ENCODE measurements at places on chromosomes 13 and 19.

DNA sequence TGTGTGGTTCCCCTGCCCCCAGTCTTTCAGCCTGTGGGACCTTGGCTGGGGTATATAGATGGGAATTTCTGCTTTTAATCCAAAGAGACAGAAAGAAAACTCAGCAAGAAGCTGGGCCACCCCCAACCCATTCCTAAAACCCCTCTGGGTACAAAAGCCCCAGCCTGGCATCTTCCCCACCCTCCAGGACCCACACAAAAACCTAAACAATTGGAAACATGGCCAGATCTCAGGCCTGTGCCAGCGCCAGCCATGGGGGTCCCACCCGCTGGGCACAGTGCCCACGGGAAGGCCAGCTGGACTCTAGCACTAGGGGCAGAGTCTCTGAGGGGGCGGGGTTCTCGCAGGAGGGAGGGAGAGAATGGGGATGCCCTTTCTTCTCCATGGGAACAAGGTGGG, 8.6 kb downstream of the LYL1 start:
- no peak for DNase-seq

GRCh38 chr19:51783372-51783771, 11.6 kb upstream of the FPR3 start:
- no peak for DNase-seq

DNA sequence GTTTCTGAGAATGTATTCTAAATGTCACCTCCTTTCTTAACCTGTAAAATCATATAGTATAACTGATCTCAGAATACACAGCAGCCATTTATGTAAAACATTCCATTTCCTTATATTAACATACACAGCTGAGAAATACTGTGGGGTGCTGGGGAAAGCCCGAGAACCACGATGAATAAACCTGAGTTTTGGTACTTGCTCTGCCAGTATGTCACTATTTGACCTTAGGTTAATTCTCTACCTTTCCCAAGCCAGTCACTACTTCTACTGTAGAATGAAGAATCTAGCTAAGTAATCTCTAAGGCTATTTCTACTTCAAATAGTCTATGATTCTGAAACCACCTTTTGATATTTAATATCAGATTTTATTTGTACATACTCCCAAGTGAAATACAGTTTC, 173.7 kb downstream of the TBC1D4 start:
- no peak for DNase-seq

DNA sequence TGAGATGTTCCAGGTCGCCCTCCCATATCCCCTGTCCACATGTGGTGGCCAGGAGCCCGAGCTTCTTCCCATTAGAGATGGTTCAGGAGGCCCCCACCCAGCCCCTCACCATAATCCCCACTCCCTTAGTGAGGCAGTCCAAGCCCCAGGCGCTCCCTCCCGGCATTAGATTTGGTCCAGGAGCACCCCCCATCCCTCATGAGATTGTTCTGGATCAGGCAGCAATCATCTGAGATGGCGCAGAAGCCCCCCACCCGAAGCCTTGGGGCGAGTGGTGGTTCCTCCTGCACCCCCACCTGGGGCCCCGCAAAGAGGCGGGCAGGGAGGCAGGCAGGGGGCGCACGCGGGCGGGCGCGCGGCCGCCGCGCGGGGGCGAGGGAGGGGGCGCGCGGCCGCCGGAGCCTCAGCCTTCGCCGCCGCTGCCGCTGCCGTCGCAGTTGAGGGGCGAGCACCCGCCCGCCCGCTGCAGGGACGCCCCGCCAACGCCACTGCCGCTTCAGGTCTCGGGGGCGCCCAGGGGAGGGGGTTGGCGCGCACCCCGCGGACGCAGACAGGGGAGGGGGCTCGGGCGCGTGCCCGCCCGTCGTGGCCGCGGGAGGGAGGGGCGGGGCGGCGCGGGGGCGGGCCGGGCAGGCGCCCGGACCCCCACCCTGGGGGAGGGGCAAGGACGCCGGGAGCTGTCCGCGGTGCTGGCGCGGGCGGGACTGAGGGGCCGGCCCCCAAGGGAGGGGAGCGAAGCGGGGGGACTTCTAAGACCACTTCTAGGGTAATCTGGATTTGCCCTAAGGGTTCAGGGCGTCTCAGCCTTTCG, 46.4 kb upstream of the SHKBP1 start:
- no peak for DNase-seq

GRCh38 chr13:89568276-89568675, 1779.2 kb upstream of the MIR17HG start:
- no peak for DNase-seq

DNA sequence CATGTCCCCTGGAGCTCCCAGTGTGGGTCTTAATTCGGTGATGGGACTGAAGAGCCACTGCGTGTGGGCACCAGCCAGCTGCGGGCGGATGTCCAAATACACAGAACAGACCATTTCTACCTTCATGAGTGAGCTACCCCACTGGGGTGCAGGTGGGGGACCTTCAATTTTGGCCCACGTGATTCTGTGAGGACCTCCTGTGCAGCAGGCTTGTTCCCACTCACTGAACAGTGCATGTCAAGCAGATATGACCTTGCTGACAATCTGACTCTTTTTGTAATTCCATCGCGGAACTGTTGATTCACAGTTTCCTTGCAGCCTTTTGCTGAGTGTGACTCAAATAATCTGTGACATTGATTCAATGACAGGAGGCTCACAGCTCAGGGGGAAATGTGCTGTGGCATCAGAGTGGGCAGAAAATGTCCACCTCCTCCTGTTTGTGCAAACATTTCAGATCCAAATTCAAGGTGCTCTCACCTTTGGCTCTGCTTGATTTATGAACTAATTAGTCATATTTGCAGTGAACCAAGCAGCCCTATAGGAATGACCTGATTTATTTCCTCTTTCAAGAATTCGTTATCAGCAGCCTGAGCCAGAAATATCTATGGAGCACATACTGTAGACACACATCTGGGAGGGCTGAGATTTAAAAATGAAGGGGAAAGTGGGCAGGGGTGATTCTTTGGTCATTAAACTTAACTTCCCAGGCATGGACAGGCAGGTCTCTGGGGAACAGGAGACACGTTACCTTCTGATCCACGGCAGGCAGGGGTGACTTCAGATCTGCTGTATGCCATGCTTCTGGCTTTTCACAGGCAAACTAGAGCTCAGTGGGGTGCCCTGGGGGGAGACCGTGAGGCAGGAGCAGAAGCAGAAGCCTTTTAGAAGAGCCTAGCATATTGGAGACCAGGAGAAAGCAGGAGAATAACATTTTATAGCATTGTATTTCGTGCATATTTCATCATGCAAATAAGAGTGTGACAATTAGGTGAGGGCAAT, 170.0 kb upstream of the KL start:
- no peak for DNase-seq

DNA sequence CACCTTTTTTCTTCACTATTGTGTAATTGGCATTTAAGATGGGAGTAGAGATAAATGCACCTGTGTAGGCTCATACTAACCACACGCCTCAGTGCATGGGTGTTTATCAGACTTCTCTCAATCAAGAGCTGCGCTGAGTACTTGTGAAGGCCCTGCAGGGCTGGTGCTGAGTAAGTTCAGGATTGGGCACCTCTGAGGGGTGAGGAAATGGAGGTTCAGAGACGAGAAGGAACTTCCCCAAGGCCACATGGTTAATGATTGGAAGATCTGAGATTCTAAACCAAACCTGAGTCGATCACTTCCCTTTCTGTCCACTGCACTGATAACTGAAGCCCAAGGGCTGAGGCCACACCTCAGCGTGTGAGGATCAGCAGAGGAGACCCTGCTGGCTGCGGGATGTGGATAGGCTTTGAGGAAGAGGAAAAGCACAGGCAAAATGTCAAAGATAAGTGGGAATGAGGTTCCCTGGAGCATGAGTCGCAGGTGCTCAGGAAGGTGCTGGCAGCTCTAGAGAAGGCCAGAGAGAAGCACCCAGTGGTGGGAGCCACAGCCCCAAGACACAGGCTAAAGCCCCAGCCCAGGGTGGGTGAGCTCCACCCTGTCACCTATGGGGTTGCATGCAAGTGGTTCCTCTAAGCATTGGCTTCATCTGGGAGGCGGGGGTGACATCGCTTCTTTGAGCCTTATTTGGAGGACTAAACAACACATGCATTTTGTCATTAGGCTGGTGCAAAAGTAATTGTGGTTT, 32.3 kb upstream of the GJB6 start:
- no peak for DNase-seq

DNA sequence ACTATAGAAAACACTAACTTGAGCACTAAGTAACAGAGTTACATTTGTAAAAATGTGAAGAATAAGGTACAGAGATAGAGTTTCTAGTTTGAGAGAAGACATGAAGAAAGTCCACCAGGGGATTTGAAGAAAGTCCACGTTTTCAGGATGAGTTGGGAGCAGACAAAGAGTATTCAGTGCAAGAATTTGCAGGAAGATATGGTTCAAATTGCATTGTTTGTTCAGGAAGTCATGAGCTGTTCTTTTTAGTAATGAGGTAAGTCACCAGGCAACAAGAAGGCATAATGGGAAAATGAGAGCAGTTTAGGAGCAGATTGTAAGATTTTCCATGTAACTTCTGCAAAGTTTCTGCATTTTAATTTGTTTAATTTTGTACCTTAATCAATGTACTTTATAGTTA, 618.0 kb downstream of the DACH1 start:
- DNase-seq: no peak

GRCh38 chr19:5492281-5492634, 37.0 kb downstream of the ZNRF4 start:
- no peak for DNase-seq

DNA sequence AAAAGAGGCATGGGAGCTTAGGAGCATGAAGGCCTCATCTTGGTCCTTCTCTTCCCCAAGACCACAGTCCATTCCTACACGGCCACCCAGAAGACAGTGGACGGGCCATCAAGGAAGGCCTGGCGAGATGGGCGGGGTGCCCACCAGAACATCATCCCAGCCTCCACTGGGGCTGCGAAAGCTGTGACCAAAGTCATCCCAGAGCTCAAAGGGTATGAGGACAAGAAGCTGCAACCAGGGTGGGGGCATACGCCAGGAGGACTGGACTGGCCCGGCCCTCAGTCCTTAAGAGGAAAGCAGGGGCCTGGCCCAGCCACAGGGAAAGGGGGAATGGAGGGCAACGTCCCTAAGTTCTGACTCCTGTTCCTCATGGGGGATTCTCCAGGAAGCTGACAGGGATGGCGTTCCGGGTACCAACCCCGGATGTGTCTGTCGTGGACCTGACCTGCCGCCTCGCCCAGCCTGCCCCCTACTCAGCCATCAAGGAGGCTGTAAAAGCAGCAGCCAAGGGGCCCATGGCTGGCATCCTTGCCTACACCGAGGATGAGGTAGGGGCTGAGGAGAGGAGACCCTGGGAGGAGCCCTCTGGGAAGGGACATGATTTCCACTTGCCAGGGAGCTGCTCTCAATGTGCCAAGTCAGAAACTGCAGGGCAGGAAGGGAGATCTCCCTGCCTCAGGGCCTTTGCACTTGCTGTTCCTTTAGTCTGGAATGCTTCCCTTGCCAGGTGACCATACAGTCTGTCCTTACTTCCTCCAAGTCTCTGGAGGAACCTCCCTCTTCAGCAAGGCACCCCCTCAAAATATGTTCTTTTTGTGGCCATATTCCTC, 1.9 kb upstream of the TMEM147 start:
- DNase-seq: no peak

GRCh38 chr13:19155321-19155861, 26.2 kb downstream of the TUBA3C start:
- DNase-seq: no peak

GRCh38 chr19:2617393-2618165, 84.9 kb downstream of the GNG7 start:
- no peak for DNase-seq

DNA sequence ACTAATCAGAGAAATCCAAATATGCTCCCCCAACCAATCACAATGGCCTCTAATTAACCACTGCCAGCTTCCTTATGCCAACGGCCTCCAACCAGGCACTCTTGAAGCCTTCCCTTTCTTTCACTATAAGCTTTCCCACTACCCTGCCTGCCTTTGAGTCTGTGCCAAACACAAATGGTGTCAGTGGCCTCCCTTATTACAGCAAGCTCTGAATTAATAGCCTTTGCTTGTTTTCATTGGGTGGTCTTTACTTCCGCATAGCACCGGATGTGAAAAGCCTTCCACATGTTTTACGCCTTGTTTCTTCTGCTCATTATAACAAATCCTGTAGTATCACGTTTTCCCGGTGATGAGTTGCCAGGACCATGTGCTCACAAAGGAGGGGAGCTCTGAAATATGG, 1.4 kb upstream of the EDDM13 start:
- no peak for DNase-seq

GRCh38 chr13:32297206-32297605, 18.0 kb downstream of the ZAR1L start:
- no peak for DNase-seq

DNA sequence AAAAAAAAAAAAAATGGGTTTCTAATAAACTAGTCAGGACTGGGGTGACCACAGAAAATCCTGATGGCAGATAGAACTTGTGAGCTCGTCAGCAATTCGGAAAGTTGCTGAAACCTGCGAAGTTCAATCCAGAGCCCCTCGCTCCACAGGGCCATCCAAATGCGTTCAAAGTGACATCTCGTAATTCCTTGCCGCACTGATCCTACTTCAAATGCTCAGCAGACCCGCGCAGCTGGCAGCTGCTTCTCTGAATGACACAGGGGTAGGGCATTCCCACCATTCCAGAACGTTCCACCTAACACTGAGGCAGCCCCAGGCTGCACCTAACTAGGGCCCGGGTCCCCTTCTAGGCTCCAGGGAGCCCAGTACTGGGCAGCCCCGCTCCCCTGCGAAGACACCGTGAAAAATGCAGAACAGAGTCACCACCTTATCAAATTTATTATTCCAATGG, 4.8 kb upstream of the DAPK3 start:
- no peak for DNase-seq

DNA sequence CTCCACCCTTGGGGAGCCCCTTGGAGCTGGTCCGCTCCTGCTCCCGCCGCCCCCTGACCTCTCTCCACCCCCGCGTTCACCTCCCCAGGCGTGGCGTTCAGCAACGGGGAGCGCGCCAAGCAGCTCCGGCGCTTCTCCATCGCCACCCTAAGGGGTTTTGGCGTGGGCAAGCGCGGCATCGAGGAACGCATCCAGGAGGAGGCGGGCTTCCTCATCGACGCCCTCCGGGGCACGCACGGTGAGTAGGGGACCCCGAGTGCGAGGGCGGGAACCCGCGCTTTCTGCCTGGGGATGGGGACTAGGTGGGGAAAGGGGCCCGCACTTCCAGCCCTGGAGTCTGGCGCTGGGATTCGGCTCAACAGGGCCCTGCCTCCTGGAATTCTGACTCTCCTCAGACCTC, 1.7 kb downstream of the CYP2A13 start:
- DNase-seq: no peak

DNA sequence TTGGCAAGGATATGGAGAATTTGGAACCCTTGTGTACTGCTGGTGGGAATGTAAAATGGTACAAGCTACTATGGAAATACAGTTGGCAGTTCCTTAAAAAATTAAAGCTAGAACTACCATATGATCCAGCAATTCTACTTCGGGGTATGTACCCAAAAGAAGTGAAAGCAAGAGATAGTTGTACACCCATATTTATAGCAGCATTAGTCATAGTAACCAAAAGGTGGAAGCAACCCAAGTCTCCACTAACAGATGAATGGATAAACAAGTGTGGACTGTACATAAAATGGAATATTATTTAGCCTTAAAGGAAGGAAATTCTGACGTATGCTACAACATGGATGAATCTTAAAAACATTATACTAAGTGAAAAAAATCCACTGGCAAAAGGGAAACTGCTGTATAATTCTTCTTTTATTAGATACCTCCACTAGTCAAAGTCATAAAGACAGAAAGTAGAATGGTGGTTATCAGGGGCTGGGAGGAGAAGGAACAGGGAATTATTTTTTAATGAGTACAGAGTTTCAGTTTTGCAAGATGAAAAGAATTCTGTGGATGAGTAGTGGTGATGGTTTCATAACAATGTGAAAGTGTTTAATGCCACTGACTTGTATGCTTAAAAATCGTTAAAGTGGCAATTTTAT, 141.6 kb downstream of the RXFP2 start:
- DNase-seq: no peak
